GM13976 (cell line): ENCODE measurements at places on chromosomes 11 and 22.

- DNase-seq = no peak
Observed at GRCh38 chr11:62930666-62931065, 9.5 kb upstream of the CHRM1 start.

- no peak for DNase-seq
Observed at GRCh38 chr11:35763301-35763700, 100.7 kb downstream of the TRIM44 start.

DNA sequence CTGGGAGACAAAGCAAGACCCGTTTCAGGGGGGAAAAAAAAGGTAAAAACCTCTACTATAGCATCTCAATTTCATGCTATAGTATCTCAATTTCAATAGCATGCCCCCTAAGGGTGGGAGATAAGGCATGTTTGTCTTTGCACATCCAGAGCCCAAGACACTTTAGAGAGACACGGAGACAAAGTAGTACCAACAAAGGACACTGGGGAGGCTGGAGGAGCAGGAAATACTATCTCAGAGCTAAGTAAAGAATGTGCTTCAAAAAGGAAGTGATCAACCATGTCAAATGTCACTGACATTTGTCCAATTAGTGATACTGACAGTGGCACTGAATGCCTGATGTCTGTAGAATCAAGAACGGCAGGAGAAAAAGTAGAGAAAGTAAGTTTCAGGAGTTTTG lies 68.6 kb downstream of the RRAS2 start:
- DNase-seq = no peak

DNA sequence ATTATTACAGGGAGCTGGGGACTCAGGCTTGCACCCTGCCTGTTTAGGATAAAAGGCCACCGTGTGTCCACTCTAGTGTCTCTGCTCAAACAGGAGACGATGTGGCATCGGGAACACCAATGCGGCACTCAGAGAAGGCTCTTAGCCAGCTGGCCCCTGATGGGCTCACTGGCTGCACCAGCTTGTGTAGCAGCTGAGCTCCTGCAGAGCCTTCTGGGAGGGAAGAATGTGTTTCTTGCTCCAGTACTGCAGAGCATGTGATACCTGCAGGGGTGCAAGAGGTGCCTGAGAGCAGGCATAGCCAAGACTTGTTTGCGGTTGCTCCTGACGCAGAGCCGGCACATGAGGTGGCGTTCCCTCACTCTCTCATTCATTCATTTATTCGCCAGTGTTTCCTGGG lies 44.4 kb upstream of the KCNQ1OT1 start:
- DNase-seq = no peak

- no peak for DNase-seq
Observed at GRCh38 chr22:30014244-30014643, 66.0 kb upstream of the HORMAD2 start.

DNA sequence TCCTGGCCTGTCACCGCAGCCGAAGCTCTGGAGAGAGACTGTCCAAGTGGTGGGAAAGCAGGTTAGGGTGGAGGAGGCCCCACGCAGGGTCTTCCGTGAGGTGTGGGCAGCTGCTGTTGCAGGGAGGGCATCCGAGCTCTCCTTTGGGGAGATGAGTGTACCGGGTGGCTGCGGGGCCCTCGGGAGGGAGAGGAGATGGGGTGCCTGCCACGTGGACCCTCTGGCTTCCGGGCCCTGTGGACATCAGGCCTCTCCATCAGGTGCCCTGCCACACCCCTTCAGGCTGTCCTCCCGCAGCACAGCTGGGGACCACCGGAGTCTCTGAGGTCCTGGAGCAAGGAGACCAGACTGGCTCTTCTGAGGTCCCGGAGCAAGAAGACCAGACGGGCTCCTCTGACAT lies 1.7 kb downstream of the PTDSS2 start:
- DNase-seq = no peak

- peak; percentile 34 for DNase-seq
Observed at GRCh38 chr11:88814076-88814475, 251.7 kb downstream of the GRM5 start.

- DNase-seq = no peak
Observed at GRCh38 chr11:28621753-28622152, 513.6 kb downstream of the METTL15 start.

DNA sequence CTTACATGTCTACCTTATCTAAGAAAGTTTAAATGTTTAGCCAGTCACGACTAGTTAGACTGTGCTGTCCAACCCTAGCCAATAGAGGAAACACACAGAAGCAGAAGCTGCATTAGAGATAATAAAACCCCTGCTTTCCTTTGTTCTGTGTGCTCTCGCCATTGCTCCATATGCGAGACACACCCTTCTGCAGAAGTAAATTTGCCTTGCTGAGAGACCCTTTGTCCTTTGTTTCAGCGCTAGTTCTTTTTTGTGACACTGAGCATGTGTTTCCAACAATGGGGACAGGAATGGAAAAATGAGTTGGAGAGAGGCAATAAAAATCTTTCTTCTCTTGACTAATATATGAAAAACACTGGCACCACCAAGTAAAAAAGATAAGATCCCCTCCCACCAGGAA lies 18.1 kb upstream of the MS4A4E start:
- no peak for DNase-seq

GRCh38 chr11:122864386-122865115 lies 18.0 kb upstream of the JHY start:
- no peak for DNase-seq

DNA sequence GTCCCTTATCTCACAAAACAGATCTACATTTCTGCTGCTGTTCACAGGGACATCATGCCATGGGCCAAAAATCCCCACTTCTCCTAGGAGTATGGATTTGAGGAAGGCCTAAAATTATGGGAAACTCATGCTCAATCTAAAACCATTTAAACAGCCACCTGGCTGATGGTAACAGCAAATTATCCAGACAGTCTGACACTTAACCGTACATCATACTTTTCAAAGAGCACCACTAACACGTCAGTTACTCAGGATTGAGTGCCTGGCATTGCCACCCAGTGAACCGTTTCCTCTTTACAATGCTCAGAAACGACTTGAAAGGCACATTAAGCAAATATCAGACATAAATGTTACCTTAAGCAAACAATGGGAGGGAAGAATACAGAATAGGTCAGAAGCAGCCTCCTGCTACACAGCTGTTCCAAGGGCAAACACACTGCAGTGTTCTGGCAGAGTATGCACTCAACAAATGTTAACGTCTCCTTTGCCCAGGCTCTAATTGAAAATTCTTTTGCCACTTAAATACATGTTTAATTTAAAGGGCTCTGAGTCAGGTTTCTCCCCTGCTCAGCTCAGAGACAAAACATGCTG lies 18.8 kb upstream of the SLC36A4 start:
- DNase-seq = no peak

GRCh38 chr11:115996125-115996807 lies 492.1 kb upstream of the CADM1 start:
- peak; percentile 76 for DNase-seq
